ENCODE measurements at places on chromosomes 16 and 17.

- no peaks in the 10 kb centered on the region for H3K27me3 ChIP-seq
- H3K4me1 ChIP-seq = peaks cover 21% of the 10 kb centered on the region
These were observed 32.2 kb downstream of the HS3ST3A1 start for GRCh38 chr17:13569398-13570123.

- H3K36me3 ChIP-seq = no peaks in the 10 kb centered on the region
- no peak for DNase-seq
- H3K4me3 ChIP-seq = no peak overlapping the region
- no peaks in the 10 kb centered on the region for H3K27me3 ChIP-seq
These were observed 83.3 kb downstream of the WDR59 start for GRCh38 chr16:74901606-74902005.

- no peaks in the 10 kb centered on the region for H3K27me3 ChIP-seq
- no peak overlapping the region for H3K4me3 ChIP-seq
- no peak for DNase-seq
- H3K27ac ChIP-seq = peak overlapping the region; percentile 92
- peaks cover 10% of the 10 kb centered on the region for H3K36me3 ChIP-seq
- peaks cover 45% of the 10 kb centered on the region for H3K4me1 ChIP-seq
These were observed 25.6 kb upstream of the CLEC18B start for GRCh38 chr16:74446866-74447265.

DNA sequence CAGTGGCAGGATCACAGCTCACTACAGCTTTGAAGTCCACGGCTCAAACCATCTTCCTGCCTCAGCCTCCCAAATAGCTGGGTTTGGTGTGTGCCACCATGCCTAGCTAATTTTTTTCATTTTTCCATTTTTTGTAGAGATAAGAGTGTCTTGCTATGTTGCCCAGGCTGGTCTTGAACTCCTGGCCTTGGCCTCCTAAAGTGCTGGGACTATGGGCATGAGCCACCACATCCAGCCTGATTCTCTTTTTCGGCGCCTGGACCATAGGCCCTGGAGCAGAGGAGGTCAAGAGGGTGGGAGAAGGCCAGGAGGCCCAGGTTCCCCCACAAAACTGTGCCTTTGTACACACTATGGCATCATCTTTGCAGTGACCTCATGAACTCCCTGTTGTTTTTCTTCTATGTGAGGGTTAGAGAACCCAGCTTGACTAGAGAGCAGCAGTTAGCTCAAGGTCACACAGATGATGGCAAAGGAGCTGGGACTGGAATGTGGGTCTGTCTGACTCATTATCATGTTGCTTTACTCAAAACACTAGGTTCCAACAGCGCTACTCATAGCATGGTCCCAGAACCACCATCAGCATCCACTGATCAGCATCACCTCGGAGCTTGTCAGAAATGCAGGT is 16.3 kb downstream of the SCN4A start:
- no peak overlapping the region for H3K4me3 ChIP-seq
- DNase-seq = no peak
- no peaks in the 10 kb centered on the region for H3K36me3 ChIP-seq

- no peaks in the 10 kb centered on the region for H3K36me3 ChIP-seq
- H3K27me3 ChIP-seq = no peaks in the 10 kb centered on the region
- peak overlapping the region; percentile 80 for H3K27ac ChIP-seq
- peaks cover 63% of the 10 kb centered on the region for H3K4me1 ChIP-seq
These were observed 1.3 kb downstream of the CLUH start for GRCh38 chr17:2710071-2710802.

GRCh38 chr17:792277-792676 is 10.1 kb downstream of the MRM3 start:
- no peaks in the 10 kb centered on the region for H3K36me3 ChIP-seq
- peaks cover 42% of the 10 kb centered on the region for H3K4me1 ChIP-seq
- peak overlapping the region; percentile 51 for H3K27ac ChIP-seq
- H3K4me3 ChIP-seq = no peak overlapping the region
- DNase-seq = no peak

GRCh38 chr16:17439580-17439979 is 31.2 kb downstream of the XYLT1 start:
- DNase-seq = no peak
- no peaks in the 10 kb centered on the region for H3K27me3 ChIP-seq
- no peaks in the 10 kb centered on the region for H3K36me3 ChIP-seq
- H3K27ac ChIP-seq = no peak overlapping the region
- H3K4me1 ChIP-seq = peaks cover 12% of the 10 kb centered on the region

GRCh38 chr17:78697122-78697521 is 85.0 kb downstream of the CYTH1 start:
- no peak overlapping the region for H3K27ac ChIP-seq
- H3K27me3 ChIP-seq = no peaks in the 10 kb centered on the region

- no peak overlapping the region for H3K4me3 ChIP-seq
These were observed 155.4 kb downstream of the CLEC16A start for GRCh38 chr16:11099672-11100205.

DNA sequence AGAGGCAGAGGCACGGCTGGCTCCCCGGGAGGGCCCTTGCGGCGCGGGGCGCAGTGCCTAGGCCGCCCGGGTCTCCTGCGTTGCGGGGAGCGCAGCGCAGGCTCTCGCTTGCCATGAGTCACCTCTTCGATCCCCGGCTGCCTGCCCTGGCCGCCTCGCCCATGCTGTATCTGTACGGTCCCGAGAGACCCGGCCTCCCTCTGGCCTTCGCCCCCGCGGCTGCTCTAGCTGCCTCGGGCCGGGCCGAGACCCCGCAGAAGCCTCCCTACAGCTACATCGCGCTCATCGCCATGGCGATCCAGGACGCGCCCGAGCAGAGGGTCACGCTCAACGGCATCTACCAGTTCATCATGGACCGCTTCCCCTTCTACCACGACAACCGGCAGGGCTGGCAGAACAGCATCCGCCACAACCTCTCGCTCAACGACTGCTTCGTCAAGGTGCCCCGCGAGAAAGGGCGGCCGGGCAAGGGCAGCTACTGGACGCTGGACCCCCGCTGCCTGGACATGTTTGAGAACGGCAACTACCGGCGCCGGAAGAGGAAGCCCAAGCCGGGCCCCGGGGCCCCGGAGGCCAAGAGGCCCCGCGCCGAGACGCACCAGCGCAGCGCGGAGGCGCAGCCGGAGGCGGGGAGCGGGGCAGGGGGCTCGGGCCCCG is 390 bp downstream of the FOXL1 start:
- peaks cover 14% of the 10 kb centered on the region for H3K4me1 ChIP-seq
- no peak for DNase-seq
- H3K4me3 ChIP-seq = peak overlapping the region; percentile 5

GRCh38 chr17:45332989-45333701 is 16.3 kb upstream of the MAP3K14 start:
- H3K4me3 ChIP-seq = no peak overlapping the region
- DNase-seq = peak; percentile 79
- H3K27ac ChIP-seq = no peak overlapping the region
- H3K27me3 ChIP-seq = no peaks in the 10 kb centered on the region
- no peaks in the 10 kb centered on the region for H3K36me3 ChIP-seq

- no peak for DNase-seq
- H3K4me1 ChIP-seq = no peaks in the 10 kb centered on the region
- H3K27ac ChIP-seq = no peak overlapping the region
- H3K36me3 ChIP-seq = no peaks in the 10 kb centered on the region
- no peak overlapping the region for H3K4me3 ChIP-seq
- H3K27me3 ChIP-seq = no peaks in the 10 kb centered on the region
These were observed 38.1 kb downstream of the IRX5 start for GRCh38 chr16:54968784-54969183.

GRCh38 chr16:85851034-85851785 is 47.8 kb upstream of the IRF8 start:
- no peaks in the 10 kb centered on the region for H3K4me1 ChIP-seq
- no peaks in the 10 kb centered on the region for H3K27me3 ChIP-seq
- no peak for DNase-seq
- H3K36me3 ChIP-seq = no peaks in the 10 kb centered on the region
- no peak overlapping the region for H3K27ac ChIP-seq

DNA sequence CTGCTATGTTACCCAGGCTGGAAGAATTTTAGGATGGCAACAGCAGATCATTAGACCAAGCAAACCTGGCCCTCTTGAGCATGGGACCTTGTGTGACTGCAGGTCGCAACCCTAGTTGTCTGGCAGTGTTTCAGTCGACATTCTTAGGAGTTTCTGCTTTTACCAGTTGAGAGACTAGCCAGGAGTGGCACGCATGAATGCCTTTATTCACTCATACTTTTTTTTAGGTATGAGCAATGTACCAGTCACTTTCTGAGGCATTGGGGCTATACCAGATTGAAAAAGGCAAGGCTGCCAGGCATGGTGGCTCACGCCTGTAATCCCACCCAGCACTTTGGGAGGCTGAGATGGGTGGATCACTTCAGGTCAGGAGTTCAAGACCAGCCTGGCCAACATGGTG is 28.2 kb upstream of the HAS3 start:
- no peak for DNase-seq
- no peaks in the 10 kb centered on the region for H3K27me3 ChIP-seq
- no peak overlapping the region for H3K27ac ChIP-seq
- no peaks in the 10 kb centered on the region for H3K4me1 ChIP-seq
- H3K36me3 ChIP-seq = no peaks in the 10 kb centered on the region

- no peaks in the 10 kb centered on the region for H3K36me3 ChIP-seq
- H3K27ac ChIP-seq = peak overlapping the region; percentile 42
- no peak for DNase-seq
- H3K27me3 ChIP-seq = no peaks in the 10 kb centered on the region
- H3K4me3 ChIP-seq = no peak overlapping the region
- H3K4me1 ChIP-seq = peaks cover 9% of the 10 kb centered on the region
These were observed 88.7 kb downstream of the HS3ST3A1 start for GRCh38 chr17:13513039-13513405.
